SIG-M5 (cell line): ENCODE measurements at places on chromosomes 7 and 10.

DNA sequence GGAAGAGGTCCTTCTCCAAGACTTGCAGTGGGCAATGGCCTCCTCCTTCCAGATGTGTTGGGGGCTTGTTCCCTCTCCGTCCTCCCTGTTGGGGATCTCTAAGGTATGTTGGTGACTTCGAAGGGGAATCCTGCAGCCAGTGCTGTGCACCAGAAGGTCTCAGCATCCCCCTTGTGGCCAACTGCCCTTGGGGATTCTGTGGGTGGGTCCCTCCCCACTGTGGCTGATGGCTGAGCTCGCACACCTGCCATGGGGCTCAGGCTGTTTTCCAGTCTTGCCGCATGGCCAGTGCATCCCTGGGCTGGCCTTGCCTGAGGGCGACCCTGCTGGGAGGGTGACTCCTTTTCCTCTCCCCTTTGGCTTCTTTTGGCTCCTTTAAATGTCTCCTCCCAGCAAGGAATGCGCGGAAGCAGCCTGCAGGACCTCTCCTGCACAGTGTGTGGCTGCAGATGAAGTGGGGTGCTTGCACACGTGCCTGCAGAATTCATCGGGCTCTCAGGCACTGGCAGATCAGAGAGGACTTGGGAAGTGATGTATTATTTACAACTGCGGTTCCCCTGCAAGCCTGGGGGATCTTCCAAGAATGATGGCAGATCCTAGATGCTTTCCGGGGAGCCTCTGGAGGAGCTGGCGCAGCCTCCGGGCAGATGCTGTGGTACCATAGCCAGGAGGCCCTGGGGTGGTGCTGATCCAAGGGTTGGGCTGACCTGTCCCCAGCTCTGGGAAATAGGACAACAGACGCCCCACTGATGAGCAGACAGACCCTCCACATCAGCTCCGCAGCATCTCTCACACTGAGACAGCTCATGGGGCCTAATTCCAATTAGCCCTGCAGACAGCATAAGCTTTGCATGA is 410.0 kb downstream of the TCERG1L start:
- DNase-seq = no peak

- no peak for DNase-seq
Observed at GRCh38 chr10:77357611-77358310, 279.8 kb downstream of the KCNMA1 start.

DNA sequence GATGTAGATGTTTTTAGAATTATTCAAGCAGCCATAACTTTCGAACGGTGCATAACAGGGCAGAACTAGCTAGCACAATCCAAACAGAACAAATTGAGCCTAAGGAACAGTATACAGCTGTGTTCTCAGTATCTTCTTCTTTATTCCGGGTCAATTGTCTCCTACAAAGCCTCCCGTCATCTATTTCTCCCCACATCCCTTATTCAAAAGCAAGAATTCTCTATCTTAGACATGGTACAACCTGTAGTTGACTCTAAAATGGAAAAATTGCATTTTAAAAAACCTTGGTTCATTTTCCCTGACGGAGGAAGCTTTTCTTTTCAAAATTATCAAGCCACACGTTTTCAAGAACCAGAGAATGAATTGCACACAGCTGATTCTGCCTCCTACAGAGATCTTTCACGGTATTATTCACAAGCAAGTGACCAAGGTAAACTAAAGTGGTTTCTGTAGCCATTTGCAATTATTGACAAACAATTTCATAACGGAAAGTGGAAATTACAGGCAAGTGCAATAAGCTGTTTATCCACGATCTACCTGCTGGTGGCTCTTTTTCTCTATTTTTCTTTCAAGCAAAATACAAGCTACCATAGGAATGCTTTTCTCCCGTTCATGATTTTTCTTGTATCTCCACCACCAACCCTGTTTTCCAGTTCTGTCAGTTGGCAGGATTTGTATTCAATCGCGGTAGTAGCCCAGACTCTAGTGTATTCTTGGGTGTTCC is 2.3 kb downstream of the GRM8 start:
- DNase-seq = no peak

DNA sequence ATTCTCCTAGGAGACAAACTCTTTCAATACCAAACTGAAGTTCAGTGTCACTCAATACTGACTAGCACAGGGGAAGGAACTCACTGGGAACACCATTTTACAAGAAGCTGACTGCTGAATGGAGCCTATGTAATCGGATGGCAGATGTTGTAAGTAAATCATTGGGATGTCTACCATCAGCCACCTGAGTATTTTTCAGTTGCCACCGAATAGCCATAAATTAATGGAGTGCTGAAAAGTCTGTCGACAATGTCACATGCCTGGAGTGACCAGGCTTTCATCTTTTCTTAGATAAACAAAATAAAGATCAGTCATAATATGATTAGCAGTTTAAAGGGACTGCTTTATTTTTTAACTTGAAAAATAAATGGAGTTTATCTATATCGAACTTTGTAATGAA is 145.9 kb upstream of the SEMA3E start:
- no peak for DNase-seq

DNA sequence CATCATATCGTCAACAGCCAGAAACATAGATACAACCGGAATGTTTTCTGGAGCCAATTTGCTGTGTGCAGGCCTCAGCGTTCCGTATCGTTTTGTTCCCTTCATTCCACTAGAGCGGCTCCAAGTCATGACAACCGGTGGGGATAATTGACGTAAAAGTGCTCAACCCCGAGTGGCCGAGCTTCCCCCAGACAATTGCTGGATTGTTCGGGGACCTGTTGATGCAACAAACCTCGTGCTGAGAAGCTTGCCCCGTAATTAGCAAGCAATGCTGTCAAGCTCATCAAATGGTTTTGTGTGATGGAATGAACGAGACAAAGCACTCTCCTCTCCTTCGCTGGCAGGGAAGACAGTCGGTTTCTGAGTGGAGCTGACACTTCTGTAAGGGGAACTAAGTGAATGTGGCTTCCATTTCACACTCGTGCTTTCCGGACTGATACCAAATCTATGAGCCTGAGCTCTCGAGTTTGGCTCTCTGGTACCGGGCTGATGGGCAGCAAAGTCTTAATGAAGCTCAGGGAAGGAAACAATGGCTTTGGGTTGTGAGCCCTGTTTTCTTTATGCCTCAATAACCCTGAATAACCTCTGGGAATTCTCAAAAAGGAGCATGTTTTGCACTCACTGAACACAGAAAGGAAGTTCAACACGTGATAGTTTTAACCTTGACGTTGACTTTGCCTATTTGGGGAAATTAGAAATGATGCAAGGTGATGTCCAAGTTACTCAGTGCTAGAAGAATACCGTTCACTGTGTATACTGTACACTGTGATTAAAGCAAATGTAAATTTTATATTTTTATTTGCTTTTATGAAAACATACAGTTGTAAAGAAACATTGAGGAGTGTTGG is 220.5 kb downstream of the BAMBI start:
- DNase-seq = no peak

DNA sequence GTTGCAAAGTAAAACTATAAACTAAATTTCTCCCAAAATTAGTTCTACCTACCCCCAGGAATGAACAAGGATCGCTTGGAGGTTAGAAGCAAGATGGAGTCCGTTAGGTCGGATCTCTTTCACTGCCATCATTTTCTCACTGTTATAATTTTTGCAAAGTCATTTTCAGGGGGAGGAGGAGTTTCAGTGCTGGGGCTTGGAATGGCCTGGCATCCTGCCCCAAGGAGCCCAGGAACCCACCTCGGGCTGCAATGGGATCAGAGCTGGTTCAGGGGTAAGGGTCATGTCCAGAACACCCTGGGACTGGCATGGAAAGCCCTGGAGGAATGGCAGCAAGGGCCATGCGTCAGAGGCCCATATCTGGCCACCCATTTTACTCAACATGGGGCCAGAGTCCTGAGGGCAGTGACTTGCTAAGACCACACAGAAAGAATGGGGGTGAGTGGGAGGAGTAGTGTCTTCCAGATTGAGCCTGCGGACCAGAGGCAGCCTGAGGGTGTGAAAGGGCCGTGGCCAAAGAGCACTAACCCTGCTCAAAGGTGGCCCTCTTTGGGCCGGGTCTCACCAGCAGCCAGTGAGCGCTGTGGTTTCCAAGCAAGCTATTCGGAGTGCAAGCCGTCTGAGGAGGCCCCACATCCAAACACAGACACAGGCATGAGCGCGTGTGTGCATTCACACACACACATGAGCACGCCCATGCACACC is 31.8 kb downstream of the GPRIN2 start:
- DNase-seq = no peak

DNA sequence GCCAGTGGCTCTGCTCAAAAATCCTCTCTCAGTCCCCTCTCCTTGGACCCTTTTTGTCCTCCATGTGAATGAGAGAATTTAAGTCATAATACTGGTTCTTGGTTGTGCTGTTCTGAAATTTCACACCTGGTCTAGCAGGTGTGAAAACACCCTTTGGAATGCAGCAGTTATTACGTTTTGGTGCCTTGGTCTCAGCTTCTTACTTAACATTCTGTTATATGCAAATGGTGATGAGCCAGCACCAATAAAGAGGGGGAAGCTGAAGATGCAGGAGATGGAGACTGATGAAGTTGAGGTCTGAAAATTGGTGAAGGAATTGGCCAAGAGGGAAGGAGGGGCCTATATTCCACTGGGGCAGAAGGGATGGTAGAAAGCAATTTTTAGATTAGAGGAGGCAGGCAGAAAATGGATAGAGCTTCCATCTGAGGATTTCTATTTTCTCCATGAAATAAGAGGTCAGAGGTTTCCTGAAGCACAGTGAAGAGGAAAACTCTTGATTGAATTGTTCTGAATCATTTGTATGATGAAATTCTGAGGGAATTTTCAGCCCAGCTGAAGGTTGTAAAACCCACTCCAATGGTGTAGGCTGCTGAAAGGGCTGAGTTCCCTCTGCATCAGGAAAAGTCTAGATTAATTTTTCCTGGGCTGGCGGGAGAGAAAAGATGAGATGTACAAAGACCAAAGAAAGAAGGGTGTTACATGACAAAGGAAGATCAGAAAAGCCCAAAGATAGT is 94.0 kb upstream of the FAM180A start:
- no peak for DNase-seq

GRCh38 chr7:73442903-73443500 is 9.4 kb downstream of the FZD9 start:
- DNase-seq = no peak

GRCh38 chr7:48126037-48126436 is 37.0 kb downstream of the UPP1 start:
- DNase-seq = no peak

- DNase-seq = no peak
Observed at GRCh38 chr10:101545898-101546297, 42.2 kb downstream of the POLL start.

GRCh38 chr7:101165958-101166647 is 734 bp upstream of the VGF start:
- no peak for DNase-seq

GRCh38 chr10:120953897-120954296 is 102.7 kb downstream of the WDR11 start:
- DNase-seq = no peak

DNA sequence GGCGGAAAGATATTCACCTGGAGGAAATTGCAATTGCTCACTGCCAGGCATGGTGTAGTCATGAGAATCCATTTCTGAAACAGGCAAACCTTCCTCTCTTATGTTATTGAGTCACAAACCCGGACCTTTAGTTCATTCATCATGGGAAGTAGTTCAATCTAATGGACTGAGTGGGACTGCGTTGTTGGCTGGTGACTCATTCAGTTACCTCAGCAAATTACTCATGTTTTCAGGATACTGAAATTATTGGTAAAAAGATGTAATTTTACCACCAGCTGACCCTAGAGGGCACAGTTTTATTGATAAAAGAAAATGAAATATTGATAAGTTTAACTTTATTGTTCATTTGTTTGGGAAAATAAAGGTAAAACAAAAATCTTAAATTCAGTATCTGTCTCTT is 1194.4 kb upstream of the SORCS1 start:
- no peak for DNase-seq

GRCh38 chr7:159207951-159208350 is 63.3 kb upstream of the VIPR2 start:
- DNase-seq = no peak

DNA sequence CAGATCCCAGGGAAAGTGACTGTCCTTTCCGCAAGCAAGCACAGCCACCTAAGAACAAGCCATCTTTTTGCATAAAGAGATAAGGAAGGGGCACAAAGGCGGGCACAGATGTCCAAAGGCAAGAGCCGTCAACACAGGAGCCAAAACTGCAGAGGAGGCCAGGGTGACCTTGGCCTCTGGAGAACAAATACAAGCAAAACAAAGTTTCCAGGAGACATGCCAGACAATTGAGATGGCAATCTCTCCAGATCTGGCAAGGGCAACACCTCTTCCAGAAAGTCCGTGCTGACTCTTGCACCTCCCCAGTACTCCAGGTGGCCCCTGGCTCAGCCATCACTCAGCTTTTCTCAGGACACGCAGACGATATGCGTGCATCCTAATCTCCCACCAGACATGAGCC is 58.2 kb downstream of the TEX36 start:
- no peak for DNase-seq

GRCh38 chr10:3068968-3069737 is 1.8 kb downstream of the PFKP start:
- DNase-seq = no peak

DNA sequence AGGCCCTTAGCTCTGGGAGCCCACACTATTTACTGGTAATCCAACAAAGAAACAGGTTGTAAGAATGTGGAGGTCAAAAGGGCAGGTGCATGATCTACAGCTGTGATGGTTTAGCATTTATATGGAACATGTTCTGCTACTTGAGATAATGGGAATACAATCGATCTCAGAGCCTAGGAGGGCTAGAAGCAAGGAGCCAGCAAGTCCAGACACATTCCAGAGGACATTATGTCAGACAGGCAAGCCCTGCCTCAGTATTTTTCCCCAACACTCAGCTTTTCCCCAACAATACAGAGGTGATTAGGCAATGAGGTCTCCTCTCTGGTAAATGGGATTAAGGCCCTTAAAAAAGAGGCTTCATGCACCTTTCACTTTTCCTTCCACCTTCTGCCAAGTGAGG is 21.4 kb upstream of the GNAT3 start:
- DNase-seq = no peak
